ENCODE measurements at places on chromosomes 1 and 21.

- no peak within 1 kb of the TSS for H3K27ac ChIP-seq
- H3K4me3 ChIP-seq, result peak within 1 kb of the TSS; percentile 48
- no peaks in the 10 kb centered on the region for H3K36me3 ChIP-seq
Observed at GRCh38 chr1:160400223-160400645, at the start of gene VANGL2. VANGL2 (plus strand) TSS chr1:160400564; CDS start chr1:160415838, 15,274 bp downstream.

DNA sequence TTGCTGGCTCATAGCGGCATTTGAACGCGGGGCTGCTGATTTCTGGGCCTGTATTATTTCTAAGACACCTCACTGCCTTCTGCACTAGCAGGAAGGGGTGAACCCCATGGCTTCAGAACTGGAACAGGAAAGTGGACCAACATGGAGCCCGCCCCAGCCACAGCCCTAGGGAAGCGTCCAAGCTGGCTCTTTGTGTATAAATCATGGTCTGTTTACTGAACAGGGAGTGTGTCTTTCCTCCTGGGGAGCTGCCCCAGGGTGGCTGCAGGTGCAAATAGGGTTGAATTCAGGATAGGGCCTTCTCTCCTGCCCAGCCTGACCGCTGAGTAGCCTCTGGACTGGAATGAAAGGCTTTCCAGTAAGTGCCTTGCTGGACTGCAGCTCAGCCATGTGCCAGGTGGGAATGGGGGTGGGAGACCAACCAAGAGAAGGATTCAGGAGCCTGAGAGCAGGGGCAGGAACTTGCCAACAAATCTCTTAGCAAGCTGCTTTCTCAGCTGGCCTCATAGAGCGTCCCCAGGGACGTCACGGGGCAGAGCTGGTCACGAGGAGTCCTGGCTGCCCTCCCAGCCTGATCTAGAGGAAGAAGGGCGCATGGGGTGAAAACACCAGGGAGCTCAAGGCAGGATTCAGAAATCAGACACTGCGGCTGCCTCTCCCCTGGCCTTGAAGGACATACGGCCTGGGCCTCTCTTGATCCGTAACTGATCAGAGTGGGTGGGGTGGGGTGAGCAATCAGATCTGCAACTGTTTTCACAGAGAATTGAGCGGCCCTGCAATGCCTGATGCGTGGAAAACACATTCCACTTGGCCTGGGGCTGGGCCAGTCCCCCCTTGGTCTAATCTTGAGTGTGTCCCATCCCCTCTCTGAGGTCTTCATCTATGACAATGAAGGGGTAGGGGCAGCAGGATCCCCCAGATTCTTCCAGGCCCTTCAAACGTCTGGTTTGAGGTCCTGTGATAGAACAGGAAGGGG, 56.5 kb upstream of the SELENON start:
- no peak for DNase-seq
- no peaks in the 10 kb centered on the region for H3K36me3 ChIP-seq
- H3K4me1 ChIP-seq, result peaks cover 13% of the 10 kb centered on the region
- no peak overlapping the region for H3K4me3 ChIP-seq
- no peak overlapping the region for H3K27ac ChIP-seq

GRCh38 chr1:178579562-178579961, 66.7 kb downstream of the TEX35 start:
- DNase-seq, result no peak
- peaks cover 14% of the 10 kb centered on the region for H3K27me3 ChIP-seq
- H3K4me3 ChIP-seq, result no peak overlapping the region
- H3K4me1 ChIP-seq, result no peaks in the 10 kb centered on the region
- no peaks in the 10 kb centered on the region for H3K36me3 ChIP-seq

DNA sequence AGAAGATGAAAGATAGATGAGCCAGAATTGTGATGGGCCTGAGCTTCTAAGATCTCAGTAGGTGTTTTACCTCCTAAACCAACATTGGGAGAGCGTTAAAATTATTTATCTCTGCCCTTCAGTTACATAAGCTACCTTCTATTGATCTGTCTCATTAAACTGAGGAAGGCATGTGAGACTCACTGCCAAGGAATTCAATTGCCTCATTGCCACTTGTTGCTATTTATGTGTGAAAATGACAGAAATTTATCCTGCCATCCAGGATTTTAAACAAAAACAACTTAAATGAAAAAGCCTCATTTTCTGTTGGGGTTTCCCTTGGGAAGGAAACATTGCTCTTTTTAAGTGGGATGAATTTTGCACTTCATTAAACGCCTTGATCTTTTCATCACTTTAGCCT, 78.7 kb upstream of the RUNX1 start:
- no peaks in the 10 kb centered on the region for H3K36me3 ChIP-seq
- DNase-seq, result no peak
- H3K4me1 ChIP-seq, result no peaks in the 10 kb centered on the region

GRCh38 chr1:60390593-60391282, 317.2 kb upstream of the C1orf87 start:
- H3K27me3 ChIP-seq, result no peaks in the 10 kb centered on the region
- no peak overlapping the region for H3K27ac ChIP-seq
- no peak overlapping the region for H3K4me3 ChIP-seq
- no peaks in the 10 kb centered on the region for H3K36me3 ChIP-seq
- H3K4me1 ChIP-seq, result no peaks in the 10 kb centered on the region

- no peak for DNase-seq
- H3K27me3 ChIP-seq, result no peaks in the 10 kb centered on the region
- peaks cover 3% of the 10 kb centered on the region for H3K4me1 ChIP-seq
- H3K27ac ChIP-seq, result peak overlapping the region; percentile 53
- H3K36me3 ChIP-seq, result peaks cover 62% of the 10 kb centered on the region
Observed at GRCh38 chr1:180080439-180080838, 74.2 kb upstream of the QSOX1 start.

DNA sequence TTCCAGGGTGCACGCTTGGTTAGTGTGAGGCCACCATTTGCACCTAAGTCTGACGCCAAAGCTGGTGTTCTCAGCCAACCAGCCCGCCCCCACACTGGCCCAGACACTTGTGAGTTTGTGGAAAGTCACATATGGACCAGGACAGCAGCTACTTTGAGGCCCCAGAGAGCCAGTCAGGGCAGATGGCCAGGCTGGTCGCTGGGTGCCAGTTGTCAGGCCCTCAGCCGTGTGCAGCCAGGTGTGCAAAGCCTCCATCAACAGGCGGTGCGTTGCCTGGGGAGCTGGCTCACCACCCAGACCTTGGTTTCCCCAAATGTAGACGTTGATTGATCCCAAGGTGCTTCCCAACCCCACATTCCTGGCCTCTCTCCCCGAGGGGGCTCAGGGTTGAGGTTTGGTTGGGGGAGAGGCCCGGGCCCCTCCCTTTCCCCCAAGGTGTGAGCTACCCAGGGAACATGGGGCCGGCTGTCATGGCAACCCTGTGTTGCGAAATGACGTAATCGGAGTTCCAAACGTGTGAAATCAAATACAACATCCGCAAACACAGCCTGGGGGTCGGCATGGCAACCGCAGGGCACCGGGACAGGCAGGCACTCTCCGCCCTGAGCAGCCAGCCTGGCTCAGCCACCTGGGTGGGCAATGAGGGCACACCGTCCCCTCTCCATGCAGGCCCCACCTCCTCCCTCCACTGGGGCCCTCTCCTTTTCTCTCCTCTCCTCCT, 42.2 kb upstream of the WNT4 start:
- no peak overlapping the region for H3K27ac ChIP-seq
- DNase-seq, result no peak
- no peak overlapping the region for H3K4me3 ChIP-seq

DNA sequence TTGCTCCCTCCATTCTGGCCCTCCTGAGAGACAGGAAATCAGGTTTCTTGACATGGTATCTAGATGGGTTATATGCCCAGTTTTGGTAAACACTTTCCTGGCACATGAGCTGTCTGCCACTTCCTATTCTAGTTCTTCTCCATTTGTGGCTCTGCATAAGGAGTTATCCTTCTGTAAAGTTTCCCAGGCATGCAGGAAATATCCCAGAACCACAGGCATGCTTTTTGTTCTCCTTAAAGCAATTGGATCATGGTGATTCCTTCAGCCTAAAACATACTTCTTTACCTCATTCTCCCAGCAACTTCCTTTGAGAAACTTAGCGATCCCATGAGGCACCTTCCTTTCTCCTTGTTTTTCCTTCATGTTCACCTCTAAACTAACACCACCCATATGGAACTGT, 199.8 kb downstream of the CRB1 start:
- H3K4me1 ChIP-seq, result peaks cover 5% of the 10 kb centered on the region
- no peaks in the 10 kb centered on the region for H3K36me3 ChIP-seq
- no peak overlapping the region for H3K4me3 ChIP-seq
- no peaks in the 10 kb centered on the region for H3K27me3 ChIP-seq
- DNase-seq, result no peak
- H3K27ac ChIP-seq, result no peak overlapping the region

- no peak for DNase-seq
- peaks cover 37% of the 10 kb centered on the region for H3K27me3 ChIP-seq
- H3K4me1 ChIP-seq, result peaks cover 4% of the 10 kb centered on the region
- no peak overlapping the region for H3K27ac ChIP-seq
Observed at GRCh38 chr1:10892138-10893065, 96.0 kb upstream of the CASZ1 start.

GRCh38 chr21:41816583-41817165, 49.8 kb upstream of the RIPK4 start:
- H3K4me1 ChIP-seq, result peaks cover 4% of the 10 kb centered on the region
- peaks cover 80% of the 10 kb centered on the region for H3K36me3 ChIP-seq
- H3K27ac ChIP-seq, result peak overlapping the region; percentile 16
- H3K4me3 ChIP-seq, result no peak overlapping the region

DNA sequence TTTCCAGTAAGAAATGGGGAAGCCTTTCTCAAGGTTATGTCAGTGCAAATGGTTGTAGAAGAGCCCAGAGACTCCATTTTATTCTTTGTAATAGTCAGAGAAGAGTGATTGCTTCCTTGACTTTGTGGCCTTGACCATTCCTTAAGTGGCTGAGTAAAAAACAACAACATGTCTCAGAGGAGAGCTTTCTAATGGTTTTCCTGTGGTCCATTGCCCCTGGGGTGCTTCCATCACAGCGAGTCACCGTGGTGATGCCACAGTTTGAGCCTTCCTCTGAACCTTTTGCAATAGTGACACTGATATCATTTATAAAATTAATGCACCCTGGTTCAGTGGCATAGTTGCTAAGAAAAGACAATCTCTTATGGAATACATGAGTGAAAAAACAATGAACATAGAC, 38.6 kb downstream of the PAPPA2 start:
- no peaks in the 10 kb centered on the region for H3K4me1 ChIP-seq
- no peaks in the 10 kb centered on the region for H3K36me3 ChIP-seq
- no peak overlapping the region for H3K27ac ChIP-seq
- H3K4me3 ChIP-seq, result no peak overlapping the region
- no peak for DNase-seq

DNA sequence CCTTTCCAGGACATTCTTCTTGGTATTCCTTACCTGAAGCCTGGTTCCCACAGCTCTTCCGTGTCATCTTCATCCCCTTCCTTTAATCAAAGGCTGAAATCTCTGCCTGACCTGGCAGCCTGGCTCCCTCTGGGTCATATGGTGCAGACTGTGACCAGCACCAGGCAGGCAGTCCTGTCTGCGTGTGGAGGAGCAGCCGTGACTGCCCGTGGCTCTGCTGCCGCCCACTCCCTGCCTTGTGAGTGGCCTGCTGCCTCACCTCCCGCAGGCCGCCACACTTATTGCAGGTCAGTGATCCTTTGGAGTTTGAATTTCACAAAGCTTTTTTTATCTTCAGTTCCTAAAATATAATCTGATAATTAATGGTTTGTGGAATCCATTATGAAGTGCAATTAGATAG, 36.2 kb upstream of the EPHA8 start:
- no peaks in the 10 kb centered on the region for H3K4me1 ChIP-seq
- DNase-seq, result no peak
- peaks cover 88% of the 10 kb centered on the region for H3K36me3 ChIP-seq
- H3K27me3 ChIP-seq, result no peaks in the 10 kb centered on the region
- no peak overlapping the region for H3K4me3 ChIP-seq

GRCh38 chr1:172469717-172470116, 25.8 kb upstream of the PIGC start:
- H3K4me1 ChIP-seq, result no peaks in the 10 kb centered on the region
- H3K4me3 ChIP-seq, result no peak overlapping the region
- H3K27me3 ChIP-seq, result peaks cover 3% of the 10 kb centered on the region
- no peaks in the 10 kb centered on the region for H3K36me3 ChIP-seq
- H3K27ac ChIP-seq, result no peak overlapping the region
- no peak for DNase-seq

Data from activated T-cell treated with anti-CD3 and anti-CD28 coated beads, Interleukin-2, amount 50 U/mL, for 24 hours (primary cell).